Fibroblast of lung (primary cell): ENCODE measurements at places on chromosomes 13 and 19.
A peak's percentile ranks its signal among the peaks of the same experiment; 100 is the strongest.

DNA sequence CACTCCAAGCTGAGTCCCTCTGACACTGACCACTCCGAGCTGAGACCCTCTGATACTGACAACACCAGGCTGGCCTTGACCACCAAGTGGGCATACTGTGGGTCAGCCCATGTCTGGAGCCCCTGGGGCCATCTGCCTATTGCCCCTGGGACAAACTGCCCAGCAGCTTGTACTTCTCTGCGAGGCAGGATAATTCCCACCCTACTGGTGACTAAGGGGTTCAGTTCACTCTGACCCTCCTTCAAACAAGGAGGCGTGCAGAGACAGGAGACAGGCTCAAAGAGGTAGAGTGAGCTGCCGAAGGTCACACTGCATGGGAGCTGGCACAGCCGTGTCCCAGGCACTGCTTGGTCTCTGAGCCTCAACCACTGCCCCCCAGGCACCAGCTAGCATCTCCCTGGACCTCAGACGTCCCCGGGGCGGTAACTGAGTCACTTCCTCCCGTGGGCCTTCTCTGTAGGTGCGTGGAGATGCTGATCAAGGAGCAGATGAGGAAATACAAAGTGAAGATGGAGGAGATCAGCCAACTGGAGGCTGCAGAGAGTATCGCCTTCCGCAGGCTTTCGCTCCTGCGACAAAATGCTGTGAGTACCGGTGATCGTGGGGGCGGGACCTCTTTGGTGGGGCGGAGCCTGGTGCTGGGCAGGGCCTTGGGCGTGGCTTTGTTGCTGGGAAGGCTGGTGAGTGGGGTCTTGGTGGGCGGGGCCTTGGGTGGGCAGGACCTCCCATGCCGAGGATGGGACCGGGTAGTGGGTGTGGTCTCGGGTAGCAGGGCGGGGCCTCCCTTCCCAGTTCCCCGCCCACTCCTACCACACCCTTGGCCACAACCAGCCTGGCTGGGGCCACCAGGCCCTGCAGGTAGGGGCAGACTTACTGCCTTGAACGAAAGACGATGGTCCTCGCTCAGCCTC is 5.8 kb upstream of the USE1 start:
- DNase-seq = peak; percentile 16

DNA sequence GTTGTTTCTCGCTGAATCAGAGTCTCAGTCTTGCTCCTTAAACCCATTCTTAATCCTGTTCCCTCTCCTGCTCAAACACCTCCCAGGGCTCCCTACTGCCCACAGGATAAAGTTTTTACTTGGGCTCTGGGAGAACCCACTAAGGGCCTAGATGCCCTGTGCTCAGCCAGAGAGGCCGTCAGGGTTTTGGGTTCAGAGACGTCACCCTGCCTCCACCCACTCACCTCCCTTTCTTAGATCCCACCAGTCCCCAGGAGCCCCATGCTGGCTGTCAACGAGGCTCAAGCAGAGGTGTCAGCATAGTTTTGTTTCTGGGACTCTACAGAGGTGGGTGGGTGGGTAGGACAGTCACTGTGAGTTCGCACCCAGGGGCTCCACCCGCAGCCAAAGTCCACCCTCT is 15.5 kb upstream of the CYP4F2 start:
- no peak for DNase-seq

GRCh38 chr13:87093399-87093798 is 577.8 kb upstream of the SLITRK5 start:
- peak; percentile 5 for DNase-seq

- DNase-seq = no peak
Measured at GRCh38 chr13:37460166-37460565, 138.4 kb downstream of the POSTN start.

- DNase-seq = no peak
Measured at GRCh38 chr13:97492257-97492656, 58.3 kb downstream of the RAP2A start.

DNA sequence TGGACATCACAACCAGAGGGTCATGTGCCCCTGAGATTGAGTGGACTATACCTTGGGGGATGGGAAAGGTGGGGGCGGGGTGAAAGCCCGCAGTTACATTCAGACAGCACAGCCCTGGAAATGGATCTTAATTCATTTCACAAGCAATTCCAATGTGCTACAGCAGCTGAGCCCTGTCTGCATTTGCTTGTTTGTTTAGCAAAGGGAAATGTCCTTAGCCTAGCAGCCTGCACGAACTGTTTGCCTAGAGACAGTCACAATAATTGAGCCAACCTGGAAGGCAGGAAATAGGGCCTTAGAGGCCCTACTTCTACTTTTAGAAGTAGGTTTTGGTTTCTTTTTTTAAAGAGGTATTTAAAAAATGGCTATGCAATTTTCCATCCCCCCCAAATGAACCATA is 177.3 kb upstream of the KL start:
- peak; percentile 72 for DNase-seq

DNA sequence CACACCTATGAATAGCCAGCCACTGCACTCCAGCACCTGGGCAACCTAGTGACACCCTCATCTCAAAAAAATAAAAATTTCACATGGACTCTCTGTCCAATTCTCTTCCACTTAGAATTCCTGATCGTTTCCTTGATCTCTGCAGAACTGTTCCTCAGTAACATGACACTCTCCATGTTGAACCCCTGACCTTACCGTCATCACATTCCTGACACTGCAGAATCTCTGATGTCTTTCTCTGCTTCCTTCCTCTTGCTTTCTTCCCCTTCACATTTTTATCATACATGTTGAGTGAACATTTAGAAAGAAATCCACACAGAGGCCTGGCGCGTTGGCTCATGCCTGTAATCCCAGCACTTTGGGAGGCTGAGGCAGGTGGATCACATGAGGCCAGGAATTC is 15.0 kb downstream of the ZNF114 start:
- DNase-seq = peak; percentile 41
